Endothelial cell of coronary artery (primary cell): ENCODE measurements at places on chromosomes 3 and 15. TPM values are rescaled to one million over a fixed set of nuclear protein-coding genes. Genes with fewer than 3 reads are reported as not detected.

XCR1 gene
- not detected in 2 replicates for total RNA-seq

ADAMTSL3 gene
- 0.09 and 4.9 TPM in 2 replicates for total RNA-seq

AHSG gene
- not detected in 2 replicates for total RNA-seq

SSUH2 gene
- total RNA-seq, result under 0.01 TPM in 1 of 2 replicates, not detected in the other

LRRK1 gene
- total RNA-seq, result 9.4 and 16.9 TPM in 2 replicates

REC114 gene
- not detected in 2 replicates for total RNA-seq

CLDN11 gene
- 1.3 and 277 TPM in 2 replicates for total RNA-seq

ZPLD1 gene
- under 0.01 and 0.09 TPM in 2 replicates for total RNA-seq

LRRC31 gene
- not detected in 2 replicates for total RNA-seq

ARPP21 gene
- 0.18 TPM in 1 of 2 replicates, not detected in the other for total RNA-seq

TRIP4 gene
- total RNA-seq, result 10.3 and 12.8 TPM in 2 replicates

CCDC32 gene
- 15.3 and 20.9 TPM in 2 replicates for total RNA-seq

ST6GAL1 gene
- 40.9 and 63.4 TPM in 2 replicates for total RNA-seq

CCDC39 gene
- total RNA-seq, result under 0.01 TPM in 1 of 2 replicates, not detected in the other

PRICKLE2 gene
- 5.9 and 14.8 TPM in 2 replicates for total RNA-seq

WDR48 gene
- total RNA-seq, result 26.4 and 33.6 TPM in 2 replicates

AMT gene
- 0.27 and 1.2 TPM in 2 replicates for total RNA-seq

UPK1B gene
- total RNA-seq, result 1.0 TPM in 1 of 2 replicates, not detected in the other

GOLGA8Q gene
- 0.18 and 0.94 TPM in 2 replicates for total RNA-seq

ZCWPW2 gene
- total RNA-seq, result 0.18 and 0.19 TPM in 2 replicates

CAMK1 gene
- total RNA-seq, result 29.5 and 37.3 TPM in 2 replicates

ADGRG7 gene
- total RNA-seq, result not detected in 2 replicates

STXBP5L gene
- total RNA-seq, result not detected in 2 replicates

FEZF2 gene
- total RNA-seq, result not detected in 2 replicates
